ENCODE measurements at places on chromosomes 5 and 9.

- no peak for DNase-seq
Measured at GRCh38 chr9:111197256-111197655, 132.8 kb downstream of the OR2K2 start.

- DNase-seq: peak; percentile 68
Measured at GRCh38 chr5:119355685-119356611, at the start of gene TNFAIP8. Gene TNFAIP8, plus strand, starts transcription at chr5:119356019. Its CDS starts 72 bp downstream, at chr5:119356091.

DNA sequence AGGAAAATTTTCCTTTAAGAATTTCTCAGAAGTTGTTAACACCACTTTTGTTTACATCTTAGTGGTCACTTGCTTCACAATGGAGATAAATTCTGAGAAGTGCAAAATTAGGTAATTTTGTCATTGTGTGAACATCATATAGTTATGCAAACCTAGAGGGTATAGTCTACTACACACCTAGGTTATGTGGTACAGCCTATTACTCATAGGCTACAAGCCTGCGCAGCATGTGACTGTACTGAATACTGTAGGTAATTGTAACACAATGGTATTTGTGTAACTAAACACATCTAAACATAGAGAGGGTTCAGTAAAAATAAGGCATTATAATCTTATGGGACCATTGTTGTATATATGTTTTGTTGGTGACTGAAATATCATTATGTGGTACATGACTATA, 388.7 kb upstream of the POU5F2 start:
- no peak for DNase-seq

DNA sequence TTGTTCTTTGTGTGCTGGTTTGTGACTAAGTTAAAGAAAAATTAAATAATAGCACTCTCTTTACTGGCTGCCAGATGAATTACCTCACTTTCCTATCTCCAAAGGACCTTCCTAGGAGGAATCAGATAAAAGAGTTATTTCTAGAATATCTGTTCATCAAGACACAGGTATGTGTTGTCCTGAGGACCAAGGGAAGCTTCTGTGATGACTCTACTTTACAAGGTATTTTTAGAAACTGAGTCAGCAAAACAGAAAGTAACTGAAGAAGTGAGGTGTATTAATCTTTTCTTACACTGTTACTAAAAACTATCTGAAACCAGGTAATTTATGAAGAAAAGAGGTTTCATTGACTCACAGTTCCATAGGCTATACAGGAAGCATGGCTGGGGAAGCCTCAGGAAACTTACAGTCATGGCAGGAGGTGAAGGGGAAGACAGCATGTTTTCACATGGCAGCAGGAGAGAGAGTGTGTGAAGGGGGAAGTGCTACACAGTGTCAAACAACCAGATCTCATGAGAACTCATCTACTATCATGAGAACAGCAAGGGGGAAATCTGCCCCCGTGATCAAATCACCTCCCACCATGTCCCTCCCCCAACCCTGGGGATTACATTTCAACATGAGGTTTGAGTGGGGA, 189.2 kb upstream of the DMAC1 start:
- no peak for DNase-seq

- no peak for DNase-seq
Measured at GRCh38 chr5:37724395-37725125, 115.3 kb downstream of the GDNF start.

DNA sequence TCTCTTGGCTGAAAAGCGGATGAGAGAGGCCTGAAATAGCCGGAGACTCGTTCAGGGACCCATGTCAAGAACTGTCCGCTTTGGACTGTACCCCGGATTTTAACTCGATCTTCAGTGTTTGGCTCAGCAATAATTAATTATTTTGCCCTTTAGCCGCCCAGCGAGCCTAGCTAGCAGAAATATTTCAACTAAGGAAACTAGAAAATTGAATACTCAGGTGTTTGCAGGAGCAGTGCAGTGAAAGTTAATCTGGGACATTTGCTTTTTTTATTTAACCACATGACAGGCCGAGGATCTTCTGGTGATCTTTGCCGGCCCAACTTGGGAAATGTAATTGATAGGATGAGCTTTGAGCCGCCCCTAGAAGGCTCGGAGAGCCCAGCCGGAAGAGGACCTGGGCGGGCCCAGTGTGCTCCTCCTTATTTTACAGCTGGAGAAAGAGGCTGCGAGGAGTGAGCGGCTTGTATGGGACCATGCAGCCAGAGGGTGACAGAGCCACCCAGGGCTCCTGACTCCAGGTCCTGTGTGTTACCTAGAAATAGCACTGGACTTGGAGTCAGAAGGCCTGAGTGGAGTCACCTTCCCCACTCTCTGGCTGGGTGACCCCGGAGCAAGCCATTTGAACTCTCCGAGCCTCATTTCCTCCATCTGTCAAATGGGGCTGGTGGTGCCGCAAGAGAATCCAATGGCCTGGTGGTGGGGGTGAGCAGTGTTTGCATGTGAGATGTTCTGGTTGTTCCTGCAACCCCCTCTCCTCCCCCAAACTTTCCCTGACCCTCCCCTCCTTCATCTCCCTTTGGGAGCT, 2.4 kb downstream of the PPARGC1B start:
- no peak for DNase-seq

DNA sequence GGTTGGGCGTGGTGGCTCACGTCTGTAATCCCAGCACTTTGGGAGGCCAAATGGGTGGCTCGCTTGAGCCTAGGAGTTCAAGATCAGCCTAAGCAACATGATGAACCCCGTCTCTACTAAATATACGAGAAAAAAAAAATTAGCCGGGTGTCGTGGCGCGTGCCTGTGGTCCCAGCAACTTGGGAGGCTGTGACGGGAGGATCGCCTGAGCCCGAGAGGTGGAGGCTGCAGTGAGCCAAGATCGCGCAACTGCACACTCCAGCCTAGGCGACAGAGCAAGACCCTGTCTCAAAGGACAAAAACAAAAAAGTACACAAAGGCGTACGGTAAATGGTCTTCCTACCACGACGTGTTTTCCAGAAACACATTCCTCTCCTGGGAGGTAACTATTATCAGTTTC, 538 bp upstream of the BDP1 start:
- DNase-seq: no peak

DNA sequence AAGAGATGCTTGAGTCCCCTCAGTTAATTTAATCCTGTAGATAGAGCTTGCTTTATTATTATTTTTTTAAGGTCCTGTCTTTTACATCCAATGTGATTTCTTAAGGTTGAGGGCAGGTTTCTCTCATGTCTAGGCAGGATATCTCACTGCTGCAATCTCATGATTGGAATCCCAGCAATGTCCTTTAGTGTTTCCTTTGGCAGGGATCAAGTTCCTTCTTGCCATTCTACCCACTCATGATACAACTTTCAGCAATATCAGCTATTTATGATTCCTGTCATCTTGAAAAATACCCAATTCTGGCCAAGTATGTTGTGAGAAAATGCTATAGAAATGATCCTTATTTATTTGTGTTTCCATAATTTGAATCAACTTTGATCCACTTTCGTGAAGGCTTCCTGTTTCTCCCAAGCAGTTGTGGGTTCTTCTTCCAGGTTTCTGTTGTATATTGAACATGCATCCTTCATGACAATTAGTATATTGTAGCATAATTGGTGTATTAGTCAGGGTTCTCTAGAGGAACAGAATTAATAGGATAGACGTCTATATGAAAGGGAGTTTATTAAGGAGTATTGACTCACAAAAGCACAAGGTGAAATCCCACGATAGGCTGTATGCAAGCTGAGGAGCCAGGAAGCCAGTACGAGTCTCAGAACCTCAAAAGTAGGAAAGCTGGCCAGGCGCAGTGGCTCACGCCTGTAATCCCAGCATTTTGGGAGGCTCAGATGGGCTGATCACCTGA, 18.4 kb upstream of the VPS13A start:
- no peak for DNase-seq

DNA sequence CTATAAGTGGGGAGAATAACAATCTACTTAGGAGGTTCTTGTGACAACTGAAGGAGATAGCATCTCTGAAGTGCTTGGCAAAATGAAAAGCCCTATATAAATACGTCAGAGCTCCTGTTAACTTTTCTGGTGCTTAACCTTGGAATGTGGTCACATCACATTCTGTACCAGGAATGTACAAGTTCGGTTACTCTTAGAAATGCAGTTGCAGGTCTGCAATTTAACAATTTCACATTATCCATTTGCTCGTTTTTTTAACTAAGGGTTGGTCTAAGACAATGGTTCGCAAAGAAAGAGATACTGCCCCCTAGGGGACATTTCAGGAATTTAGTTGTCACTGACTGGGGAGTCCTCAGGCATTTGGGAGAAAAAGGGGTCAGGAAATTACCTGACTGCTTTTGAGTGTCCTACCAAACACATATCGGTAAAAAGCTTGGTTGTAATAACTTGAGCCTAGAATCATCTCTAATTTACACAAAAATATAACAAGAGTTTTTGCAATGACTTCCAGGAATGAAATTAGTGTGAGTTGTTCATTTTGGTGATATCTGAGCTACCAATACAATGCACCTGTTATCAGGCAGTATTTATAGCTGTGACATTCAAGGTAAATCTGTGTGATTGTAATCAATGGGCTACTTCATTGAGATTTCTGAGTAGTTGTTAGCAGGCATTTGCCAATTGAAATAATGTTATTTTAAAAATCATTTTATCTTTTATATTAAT, 5.4 kb upstream of the HBEGF start:
- DNase-seq: peak; percentile 72

- no peak for DNase-seq
Measured at GRCh38 chr9:137977571-137978261, 100.1 kb downstream of the CACNA1B start.

DNA sequence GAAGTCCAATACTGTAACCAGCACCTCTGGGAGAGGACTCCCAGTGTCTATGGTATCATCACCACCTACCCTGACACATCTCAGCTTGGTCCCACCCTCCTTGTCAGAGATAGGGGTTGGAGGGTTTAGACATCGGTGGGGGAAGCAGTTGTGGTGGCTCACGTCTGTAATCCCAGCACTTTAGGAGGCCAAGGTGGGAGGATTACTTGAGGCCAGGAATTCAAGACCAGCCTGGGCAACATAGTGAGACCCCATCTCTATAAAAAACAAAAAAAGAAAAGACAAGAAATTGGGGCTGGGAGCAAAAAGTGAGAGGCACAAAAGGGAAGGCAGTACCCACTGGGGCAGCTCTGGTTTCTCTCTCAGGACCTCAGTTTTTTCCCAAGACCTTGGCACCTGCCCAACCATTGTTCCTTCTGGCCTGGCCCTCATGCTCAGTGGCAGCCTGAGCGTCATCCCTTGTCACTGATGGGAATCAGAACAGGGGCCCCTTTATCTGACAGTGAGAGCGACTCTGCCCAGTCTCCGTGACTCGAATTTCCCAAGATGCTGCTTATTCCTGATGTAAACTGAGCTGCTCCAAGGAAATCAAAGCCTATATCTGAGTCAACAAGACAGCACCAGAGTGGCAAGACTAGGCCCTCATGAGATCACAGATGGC, 80.5 kb upstream of the HSPA9 start:
- no peak for DNase-seq

- DNase-seq: no peak
Measured at GRCh38 chr5:16709691-16710433, 93.1 kb upstream of the RETREG1 start.

DNA sequence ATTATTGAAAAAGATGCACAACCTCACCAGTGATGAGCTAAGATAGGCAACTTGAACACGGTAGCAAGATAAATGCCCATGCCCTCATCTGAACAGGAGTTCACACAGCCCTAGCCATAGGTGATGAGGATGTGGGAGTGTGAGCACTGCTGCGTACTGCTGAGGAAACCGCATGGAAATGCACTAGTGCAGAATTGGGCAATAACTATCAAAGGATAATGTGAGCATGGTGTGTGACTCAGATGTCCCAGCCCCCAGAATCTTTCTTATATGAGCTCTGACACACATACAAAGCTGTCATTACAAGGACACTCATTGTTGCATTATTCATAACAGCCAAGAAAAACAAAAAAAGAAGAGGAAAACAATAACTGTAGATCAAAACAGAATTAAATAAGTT, 521.2 kb downstream of the IRX1 start:
- no peak for DNase-seq

Measured in CD14-positive monocyte (primary cell).